ENCODE measurements at places on chromosomes 4 and X.
A peak's percentile ranks its signal among the peaks of the same experiment; 100 is the strongest.

DNA sequence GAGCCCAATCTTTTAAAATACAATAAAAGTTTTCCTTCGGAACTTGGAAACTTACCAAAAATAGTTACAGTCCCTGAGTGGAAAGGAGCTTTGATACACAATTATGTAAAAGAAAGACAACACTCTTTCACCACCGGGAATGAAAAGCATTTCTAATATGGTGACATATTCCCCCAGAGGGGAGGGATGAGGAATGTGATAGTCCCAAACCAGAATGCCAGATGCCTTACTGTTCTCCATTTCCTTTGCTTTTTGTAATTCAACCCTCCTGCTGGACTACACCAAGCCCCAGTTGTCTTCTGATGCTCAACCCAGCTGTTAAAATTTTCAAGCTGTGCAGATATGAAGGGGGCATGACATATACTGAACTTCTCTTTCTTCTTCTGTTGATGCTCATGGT lies 4.1 kb downstream of the PRIMPOL start:
- peak; percentile 90 for DNase-seq

DNA sequence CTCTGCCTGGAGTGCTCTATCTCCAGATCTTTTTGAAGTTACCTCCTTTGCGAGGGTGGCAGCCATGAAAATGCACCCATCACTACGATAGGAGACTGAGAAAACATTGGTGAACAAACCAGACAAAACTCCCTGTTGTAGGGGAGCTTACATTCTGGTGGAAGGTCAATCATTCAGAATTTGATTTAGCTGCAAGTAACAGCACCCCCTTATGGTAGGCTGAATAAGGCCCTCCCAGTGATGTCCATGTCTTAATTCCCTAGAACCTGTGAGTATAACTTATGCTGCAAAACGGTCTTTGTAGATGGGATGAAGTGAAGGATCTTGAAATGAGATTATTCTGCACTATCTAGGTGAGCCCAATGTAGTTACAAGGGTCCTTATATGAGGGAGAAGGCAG lies 5.6 kb upstream of the TEC start:
- peak; percentile 56 for DNase-seq

DNA sequence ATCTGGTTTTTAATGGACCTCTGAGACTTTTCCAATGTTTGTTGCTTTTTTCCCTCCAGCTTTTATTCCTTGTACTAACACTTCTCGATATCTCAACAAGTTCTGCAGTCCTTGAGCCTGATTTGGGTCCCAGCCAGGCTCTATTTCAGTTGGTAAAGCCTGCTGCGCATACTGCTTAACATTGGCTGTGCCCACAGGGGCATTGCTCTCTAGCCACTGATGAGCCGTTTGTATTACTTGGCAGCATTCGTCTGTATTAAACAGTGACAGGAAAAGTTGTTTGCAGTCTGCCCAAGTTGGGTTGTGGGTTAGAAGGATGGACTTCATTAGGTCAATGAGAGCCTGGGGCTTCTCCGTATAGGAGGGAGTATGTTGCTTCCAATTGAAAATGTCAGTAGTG lies 59.6 kb upstream of the XAGE1B start:
- DNase-seq, result no peak

DNA sequence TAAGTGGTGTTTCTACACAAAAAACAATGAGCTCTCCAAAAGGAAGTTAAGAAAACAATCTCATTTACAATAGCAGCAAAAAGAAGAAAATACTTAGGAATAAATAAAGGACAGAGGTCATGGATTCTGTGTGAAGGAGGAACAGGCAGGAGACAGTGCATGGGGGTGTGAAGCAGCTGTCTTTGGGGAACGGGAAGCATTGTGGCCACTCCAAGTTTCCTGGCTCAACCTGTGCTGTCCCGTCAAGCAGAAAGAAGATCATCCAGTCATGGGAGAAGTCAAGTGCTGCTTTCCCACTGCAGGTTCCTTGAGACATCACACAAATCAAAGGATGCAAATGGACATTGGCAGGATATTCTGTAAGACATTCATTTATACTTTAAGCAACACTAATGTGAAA lies 66.1 kb upstream of the MAML3 start:
- DNase-seq, result no peak

GRCh38 chrX:110698696-110699095 lies 96.9 kb downstream of the CHRDL1 start:
- DNase-seq, result no peak

GRCh38 chr4:165016971-165017370 lies 14.8 kb upstream of the TRIM60 start:
- DNase-seq, result peak; percentile 13

- DNase-seq, result peak; percentile 23
These were observed 1.4 kb downstream of the AMMECR1 start for GRCh38 chrX:110316351-110317060.

- DNase-seq, result peak; percentile 31
These were observed 16.9 kb downstream of the RASSF6 start for GRCh38 chr4:73603271-73603710.

GRCh38 chr4:181688872-181689271 lies 554.3 kb upstream of the TENM3 start:
- no peak for DNase-seq

GRCh38 chr4:42579903-42580302 lies 77.0 kb downstream of the ATP8A1 start:
- DNase-seq, result no peak

DNA sequence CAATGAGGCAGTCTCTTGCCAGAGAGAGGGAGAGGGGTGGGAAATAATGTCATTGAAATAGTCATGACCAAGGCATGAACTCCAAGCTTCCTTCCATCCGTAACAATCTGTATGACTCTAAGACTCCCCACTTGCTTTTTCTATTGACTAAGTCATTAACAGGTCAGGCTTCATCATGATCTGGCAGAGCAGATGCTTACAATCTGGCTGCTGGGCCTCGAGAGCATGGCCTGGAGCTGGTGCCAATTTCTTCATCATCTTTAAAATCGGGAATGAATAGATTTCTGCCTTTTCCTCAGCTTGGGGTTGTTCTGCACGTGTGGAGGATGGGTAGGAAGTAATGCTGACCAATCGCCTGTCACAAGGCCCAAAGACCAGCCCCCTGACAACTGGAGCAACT lies 280.6 kb upstream of the CLNK start:
- no peak for DNase-seq

DNA sequence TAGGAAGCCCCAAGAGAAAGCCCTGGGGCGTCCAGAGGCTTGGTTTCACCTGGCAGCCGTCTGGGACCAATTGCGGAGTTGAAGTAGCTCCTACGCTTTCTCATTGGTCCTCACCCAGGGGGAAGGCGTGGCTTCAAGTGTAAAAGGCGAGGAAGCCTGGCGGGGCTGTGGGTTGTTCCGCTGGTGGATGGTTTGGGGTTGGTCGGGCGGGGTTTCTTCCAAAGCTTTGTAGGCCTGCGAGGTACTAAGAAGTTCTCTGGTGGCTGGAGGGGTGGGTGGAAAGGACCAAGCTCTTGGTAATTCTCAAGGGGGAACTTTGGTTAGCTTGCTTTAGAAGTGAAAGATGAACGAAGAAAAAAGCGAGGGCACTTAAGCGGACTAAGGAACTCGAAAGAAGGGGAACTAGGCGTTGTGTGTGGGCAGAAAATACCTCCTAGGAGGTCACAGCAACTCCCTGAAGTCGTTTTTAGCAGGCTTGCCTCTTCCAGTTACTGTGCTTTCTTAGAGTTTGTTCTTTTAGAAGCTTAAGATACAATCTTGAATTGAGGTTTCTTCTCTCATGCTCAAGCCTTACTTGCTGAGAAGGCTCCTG lies 36.6 kb downstream of the CCNG2 start:
- no peak for DNase-seq

- DNase-seq, result peak; percentile 24
These were observed 1666.4 kb upstream of the IGFBP7 start for GRCh38 chr4:58776627-58777026.

GRCh38 chrX:15158736-15159406 lies 111.0 kb downstream of the ASB9 start:
- DNase-seq, result no peak

DNA sequence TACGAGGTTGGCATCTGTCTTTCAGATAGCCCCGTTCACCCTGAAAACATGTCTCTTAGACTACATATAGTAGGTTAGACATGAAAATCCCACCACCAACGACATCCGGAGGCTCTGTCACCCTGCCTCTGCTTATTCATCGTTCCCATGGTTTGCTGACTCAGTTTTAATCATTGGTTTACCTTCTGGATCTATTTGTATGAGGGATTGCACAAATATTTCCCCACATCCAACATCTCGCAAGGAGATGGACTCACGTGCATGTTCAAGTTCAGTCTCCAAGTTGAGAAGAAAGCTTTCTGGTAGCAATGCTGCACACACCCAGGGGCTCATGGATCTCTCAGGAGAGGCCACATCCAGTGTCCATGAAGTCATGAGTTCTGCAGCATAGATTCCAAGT lies 10.8 kb downstream of the CETN2 start:
- no peak for DNase-seq

DNA sequence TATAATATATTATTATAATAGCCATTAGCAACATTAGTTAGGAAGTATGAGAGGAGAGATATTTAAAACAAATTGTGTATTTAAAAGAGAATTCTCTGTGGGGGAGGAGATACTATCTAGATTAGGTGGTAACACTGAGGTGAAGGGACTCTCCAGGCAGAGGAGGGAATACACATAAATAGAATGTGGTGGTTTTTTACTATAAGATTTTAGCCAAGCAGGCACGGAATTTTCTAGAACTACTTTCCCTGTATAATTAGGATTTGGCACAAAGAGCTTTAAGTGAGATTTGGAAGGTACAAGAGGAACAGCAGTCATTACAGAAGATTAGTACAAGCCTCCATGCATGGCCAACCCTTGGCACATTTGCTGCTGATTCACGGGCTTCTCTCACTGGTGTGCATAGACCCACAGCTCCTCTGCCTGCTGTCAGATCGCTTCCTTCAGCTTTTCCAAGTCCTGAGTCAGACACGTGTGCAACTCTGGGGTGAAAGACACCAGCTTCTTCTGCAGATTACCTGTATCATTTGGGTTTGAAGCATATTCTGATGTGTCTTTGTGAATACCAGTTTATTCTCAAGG lies 685.5 kb downstream of the KCTD8 start:
- no peak for DNase-seq

DNA sequence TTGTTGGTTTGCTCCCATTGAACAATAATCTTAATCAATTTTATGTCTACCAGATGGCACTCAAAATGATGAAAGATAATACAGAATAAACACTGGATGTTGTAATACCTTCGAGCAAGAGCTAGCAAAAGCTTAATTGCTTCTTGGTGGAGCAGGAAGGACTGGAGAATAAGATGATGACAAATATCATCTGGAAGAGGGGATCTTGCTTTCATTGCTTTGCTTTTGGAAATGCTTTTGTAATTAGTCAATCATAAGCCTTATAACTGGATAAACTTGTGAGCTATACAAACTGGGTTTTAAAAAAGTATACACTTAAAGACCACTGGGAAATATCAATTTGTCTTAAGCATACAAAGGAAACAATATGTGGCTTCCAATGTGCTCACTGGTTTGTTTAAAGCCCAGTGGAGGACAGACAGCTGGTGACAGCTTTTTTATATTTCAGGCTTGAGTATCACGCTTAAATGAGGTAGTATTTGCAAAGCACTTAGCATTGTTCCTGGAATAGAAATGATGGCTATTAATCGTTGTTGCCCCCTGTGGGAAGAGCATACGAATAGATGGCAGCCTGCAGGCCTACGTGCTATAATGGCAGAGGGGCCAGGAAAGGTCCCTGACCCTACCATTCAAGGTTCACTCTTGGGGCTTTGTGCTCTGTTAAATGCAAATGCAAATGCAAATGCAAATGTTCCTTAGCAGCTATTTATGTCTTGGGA lies 61.2 kb downstream of the TMEM150C start:
- no peak for DNase-seq

DNA sequence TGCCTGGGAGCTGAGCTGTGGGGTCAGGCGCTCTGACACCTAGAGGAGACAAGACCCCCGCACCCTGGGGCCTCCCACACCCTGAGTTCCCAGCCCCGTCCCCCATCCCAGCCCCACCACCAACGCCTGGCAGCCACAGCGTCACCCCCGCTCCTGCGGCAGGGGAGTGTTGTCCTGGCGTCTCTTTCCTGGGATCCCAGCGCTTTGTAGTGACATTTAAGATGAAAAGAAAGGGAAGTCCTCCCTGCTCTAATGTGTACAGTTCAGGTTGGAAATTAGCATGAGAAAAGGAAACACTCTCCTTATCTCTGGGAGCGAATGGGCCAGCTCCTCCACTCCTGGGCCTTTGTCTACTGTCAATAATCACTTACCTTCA lies 112.1 kb downstream of the FAM53A start:
- DNase-seq, result no peak

GRCh38 chr4:15765910-15766697 lies 12.0 kb upstream of the CD38 start:
- DNase-seq, result no peak

GRCh38 chr4:57668621-57669020 lies 558.4 kb upstream of the IGFBP7 start:
- DNase-seq, result no peak

GRCh38 chr4:82773057-82773456 lies 25.5 kb downstream of the SCD5 start:
- no peak for DNase-seq

- DNase-seq, result no peak
These were observed 216.2 kb downstream of the DHRSX start for GRCh38 chrX:2284601-2285000.
